ENCODE measurements at places on chromosomes 3 and 15.

DNA sequence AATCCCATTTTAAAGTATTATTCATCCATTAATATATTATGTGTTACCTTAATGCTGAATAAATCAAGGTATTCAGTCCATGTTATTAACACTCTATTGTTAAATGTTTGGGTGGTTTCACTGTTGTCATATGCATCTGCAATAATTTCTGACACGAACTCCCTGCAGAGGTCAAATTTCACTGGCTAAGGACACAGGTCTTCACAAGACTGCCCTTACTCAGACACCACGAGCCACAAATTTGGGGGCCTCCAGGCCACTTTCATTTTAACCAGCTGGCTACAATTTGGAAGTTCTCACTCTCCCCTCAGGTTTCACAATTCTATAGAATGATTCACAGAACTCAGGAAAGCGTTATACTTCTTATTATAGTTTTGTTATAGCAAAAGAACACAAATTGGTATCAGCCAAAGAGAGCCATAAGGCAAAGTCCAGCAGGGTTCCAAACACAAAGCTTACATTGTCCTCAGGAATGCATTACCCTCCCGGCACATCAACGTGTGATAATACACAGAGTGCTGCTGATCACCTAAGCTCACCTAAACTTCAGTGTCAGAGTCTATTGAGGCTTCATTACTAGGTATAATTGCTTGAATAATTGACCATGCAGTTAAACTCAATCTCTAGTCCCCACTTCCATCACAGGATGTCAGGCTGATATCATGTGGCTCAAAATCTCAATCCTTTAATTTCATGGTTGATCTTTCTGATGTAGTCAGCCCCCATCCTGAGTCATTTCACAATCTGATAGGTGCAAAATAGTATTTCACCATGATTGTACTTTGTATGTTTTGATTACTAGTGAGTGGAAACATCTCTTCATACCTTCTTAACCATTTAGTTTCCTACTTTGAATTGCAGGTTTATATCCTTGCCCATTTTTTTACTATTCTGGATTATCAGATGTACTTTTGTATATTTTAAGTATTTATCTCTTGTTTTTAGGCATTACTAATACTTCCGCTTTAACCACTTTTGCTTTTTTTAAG lies 441.4 kb upstream of the AGTR1 start:
- no peak for DNase-seq

- DNase-seq = no peak
These were observed 129.0 kb upstream of the SLC7A14 start for GRCh38 chr3:170714562-170715535.

- no peak for DNase-seq
These were observed 26.5 kb upstream of the AADACL2 start for GRCh38 chr3:151707216-151707615.

- no peak for DNase-seq
These were observed 33.9 kb downstream of the FSTL1 start for GRCh38 chr3:120416868-120417267.

- no peak for DNase-seq
These were observed 366.3 kb downstream of the FEZF2 start for GRCh38 chr3:62007036-62007435.
